ENCODE measurements at places on chromosomes 1 and 21.

- DNase-seq, result no peak
Measured at GRCh38 chr1:213772128-213773063, 215.4 kb upstream of the PROX1 start.

- no peak for DNase-seq
Measured at GRCh38 chr1:225471453-225472301, 43.8 kb upstream of the LBR start.

DNA sequence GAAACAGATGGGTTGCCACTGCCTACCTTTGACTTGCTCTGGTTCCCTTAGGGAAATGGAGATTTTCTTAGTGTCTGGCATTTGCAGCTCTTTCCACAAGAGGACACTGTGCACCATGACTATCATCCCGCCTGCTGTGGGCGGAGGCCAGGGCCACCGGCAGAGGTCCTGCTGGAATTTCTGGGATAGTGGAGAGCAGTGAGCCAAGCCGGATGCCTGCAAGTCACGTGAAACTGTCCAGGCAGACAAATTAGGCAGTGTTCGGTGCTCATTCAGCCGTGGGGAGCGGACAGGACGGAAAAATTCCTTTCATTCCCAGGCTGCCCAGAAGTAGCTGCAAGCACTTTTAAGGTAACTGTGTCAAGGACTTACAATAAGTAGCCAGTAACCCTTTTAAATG lies 43.4 kb downstream of the IGSF5 start:
- no peak for DNase-seq

DNA sequence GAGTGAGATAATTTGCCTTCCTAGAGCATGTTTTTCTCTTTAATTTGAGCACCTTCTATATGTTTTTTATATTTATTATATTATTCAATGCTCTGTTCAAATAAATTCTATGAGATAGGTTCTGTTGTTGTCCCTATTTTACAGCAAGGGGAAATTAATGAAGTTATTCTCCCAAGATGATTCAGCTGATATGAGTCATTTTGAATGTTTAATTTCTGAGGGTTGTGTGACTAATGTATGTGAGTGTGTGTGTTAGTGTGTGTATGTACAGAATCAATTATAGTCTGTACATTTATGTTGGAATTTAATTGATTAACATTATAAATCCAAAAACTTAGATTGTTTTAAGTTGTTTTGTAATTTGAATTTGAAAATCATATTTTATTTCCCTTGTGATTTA lies 1536.7 kb upstream of the B3GALT2 start:
- DNase-seq, result no peak

DNA sequence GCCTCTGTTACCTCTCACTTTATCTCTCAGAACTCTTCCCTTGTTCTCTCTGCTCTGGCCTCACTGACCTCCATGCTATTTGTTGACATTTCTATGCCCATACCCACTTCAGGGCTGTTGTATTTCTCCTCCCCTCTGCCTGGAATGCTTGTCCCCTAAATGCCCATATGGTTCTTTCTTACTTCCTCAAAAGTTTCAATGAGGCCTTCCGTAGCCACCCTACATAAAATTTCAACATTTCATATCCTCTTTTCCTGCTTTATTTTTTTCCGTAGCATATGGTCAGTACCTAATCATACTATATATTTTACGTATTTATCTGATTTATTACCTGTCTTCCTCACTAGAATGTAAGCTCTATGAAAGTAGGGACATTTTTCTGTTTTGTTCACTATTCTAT lies 47.1 kb upstream of the ZYG11A start:
- no peak for DNase-seq

DNA sequence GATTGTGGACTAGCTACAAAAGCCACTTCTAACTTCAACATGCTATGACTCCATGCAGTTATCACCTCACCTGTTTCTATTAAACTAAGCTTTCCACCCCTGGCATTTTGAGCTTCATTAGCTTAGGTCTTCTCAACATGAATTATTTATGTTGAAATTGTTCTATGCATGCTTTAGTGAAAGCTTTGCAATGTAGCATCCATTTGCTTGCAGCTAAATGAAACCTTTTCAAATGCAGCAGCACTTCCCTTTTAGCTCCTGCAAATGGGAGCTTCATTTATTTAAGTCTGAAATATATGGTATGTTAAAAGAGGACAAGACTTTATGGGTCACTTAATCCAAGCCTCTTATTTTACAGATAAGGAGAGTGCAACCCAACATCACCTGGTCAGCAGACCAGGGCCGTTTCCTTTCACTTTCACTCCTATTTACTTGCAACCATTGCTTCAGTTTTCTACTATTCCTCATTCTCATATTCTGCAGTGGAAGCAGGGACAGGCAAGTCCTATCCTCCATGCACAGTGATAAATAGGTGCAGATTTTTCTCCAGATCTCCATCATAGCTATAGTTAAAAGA lies 56.4 kb upstream of the SAMSN1 start:
- no peak for DNase-seq

GRCh38 chr21:29224006-29224405 lies 74.7 kb upstream of the BACH1 start:
- DNase-seq, result no peak

DNA sequence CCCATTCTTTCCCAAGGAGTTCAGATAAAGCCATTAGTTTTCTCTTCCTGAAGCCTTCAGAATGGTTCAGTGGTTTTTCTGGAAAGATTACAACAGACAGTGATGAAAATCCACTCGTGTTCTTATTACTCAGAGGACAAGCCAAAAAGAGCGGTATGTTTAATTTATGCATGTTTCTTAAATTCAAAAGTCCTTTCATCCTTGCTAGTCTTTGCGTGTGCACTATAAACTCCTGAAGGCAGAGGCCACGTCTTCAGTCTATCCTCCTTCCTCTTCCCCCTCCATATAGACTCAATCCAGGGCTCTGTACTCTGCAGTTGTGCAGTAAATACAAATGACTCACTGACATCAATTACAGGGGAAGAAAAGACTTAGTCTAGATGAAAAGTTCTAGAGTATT lies 409.2 kb upstream of the PLXNA2 start:
- DNase-seq, result no peak

- DNase-seq, result no peak
Measured at GRCh38 chr1:74498901-74499300, 13.5 kb downstream of the LRRC53 start.

- DNase-seq, result no peak
Measured at GRCh38 chr1:80066060-80066459, 1059.5 kb upstream of the ADGRL4 start.

- DNase-seq, result no peak
Measured at GRCh38 chr21:23930565-23930964, 1676.7 kb downstream of the MRPL39 start.

- no peak for DNase-seq
Measured at GRCh38 chr1:208835781-208836180, 591.6 kb upstream of the PLXNA2 start.

DNA sequence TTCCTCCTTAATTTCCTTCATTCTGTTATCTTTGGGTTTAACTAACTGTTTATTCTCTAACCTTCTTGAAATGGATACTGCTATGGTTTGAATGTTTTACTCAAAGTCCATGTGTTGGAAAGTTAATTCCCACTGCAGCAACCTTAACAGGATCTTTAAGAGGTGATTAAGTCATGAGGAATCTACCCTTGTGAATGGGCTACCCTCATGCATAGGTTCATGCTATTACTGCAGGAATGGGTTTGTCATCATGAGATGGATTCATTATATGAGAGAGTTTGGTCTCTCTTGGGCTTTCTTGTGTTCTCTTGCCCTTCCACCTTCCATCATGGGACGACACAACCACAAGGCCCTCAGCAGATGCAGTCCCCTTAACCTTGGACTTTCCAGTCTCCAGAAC lies 516.9 kb downstream of the ADGRL2 start:
- no peak for DNase-seq

- no peak for DNase-seq
Measured at GRCh38 chr21:40658311-40658710, 188.6 kb downstream of the DSCAM start.

GRCh38 chr1:7667625-7668218 lies 103.4 kb upstream of the VAMP3 start:
- DNase-seq, result peak; percentile 68

DNA sequence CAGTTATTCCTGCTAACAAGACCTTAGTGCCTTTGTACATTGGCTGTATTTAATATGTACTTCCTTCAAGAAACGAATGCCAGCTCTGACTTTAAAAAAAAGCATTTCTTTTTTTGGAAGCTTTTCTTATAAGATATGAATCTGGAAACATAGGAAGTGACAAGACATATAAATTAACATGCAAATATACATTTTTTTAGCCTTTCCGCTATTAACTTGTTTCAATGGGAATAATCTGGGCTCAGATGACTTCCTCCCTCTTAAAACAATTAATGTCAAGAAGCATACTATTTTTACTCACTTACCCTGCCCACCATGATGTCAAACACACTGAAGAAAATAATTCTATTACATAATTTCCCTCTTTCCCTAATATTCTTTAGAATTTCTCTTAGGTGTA lies 1.4 kb downstream of the DENND1B start:
- DNase-seq, result no peak

DNA sequence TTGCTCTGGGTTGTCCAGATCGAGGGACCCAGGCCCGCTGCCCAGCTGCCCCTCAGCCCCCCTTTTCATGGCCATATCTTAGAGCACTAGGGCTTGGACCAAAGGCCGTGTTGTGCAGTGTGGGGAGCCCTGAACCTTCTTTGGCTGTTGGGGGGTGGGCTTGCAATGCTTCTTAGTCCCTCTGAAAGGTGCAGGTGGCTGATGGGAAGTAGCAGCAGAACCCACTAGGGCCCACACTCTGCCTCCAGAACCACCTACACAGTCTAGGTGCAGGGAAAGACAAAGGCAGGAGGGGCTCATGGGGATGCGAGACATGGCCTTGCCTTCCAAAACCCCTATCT lies 2.3 kb upstream of the HPCA start:
- DNase-seq, result no peak

DNA sequence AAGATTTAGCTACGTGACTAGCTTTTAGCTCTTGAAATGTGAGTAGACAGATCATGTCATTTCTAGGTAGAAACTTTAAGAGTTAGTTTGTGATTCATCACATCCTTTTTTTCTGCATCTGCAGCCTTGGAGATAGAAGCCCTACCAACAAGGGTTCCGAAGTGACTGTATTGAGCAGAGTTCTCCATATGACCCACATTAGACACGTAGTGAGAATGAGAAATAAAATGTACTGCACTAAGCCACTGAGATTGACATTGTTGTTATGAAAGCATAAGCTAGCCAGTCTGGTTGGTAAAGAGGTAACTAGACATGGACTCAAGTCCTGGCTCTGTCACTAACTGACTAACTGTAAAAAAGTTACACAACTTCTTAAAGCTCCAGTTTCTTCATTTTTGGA lies 296.1 kb downstream of the PDE4B start:
- no peak for DNase-seq

- no peak for DNase-seq
Measured at GRCh38 chr1:50412813-50413476, 10.3 kb downstream of the DMRTA2 start.

DNA sequence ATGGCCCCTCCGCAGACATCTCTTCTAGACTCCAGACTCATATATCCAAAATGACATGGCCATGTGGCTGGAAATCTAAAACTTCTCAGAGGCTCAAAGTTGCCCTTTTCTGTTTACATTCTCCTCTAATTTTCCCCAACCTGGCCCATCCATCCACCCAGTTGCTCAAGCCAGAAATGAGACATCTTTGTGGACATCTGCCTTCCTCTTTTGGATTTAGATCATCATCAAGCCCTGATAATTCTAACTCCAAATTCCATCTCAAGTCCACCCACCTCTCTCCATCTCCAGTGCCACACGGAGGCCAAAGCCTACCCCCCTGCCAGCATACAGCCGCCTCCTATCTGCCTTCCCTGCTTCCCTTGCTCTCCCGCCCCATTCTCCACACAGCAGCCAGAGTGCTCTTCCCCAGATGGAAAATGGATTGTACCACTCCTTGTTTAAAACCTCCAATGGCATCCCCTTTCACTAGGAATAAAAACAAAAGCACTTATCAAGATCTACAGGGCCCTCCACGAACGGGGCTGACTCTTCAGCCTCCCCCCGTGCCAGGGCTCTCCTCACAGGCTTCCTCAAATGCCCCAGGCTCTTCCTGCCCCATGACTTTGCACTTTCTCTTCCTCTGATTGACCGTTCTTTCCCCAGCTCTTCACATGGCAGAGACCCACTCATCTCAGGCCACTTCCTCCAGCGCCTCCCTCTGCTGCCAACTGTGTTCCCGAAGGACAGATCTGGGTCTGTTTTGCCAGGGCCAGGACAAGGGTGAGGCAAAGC lies 40.1 kb downstream of the SYT6 start:
- DNase-seq, result no peak

DNA sequence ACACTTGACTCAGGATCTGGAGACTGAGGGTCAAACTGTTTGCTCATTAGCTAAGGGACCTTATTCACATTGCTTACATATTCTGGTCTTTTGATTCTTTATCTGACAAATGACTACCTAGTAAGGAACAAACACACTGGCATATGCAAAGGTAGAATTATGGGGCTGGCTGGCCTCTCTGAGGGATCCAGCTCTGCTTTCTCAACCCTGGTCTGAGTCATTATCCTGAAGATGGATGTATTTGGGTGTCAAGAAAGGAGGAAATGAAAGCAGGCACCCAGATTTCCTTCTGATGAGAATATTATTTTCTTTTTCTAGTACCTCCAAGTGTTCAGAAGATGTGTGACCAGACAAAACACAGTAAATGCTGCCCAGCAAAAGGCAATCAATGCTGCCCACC lies 6.0 kb downstream of the SMCP start:
- no peak for DNase-seq

GRCh38 chr21:39441502-39442475 lies 3.8 kb downstream of the LCA5L start:
- no peak for DNase-seq

DNA sequence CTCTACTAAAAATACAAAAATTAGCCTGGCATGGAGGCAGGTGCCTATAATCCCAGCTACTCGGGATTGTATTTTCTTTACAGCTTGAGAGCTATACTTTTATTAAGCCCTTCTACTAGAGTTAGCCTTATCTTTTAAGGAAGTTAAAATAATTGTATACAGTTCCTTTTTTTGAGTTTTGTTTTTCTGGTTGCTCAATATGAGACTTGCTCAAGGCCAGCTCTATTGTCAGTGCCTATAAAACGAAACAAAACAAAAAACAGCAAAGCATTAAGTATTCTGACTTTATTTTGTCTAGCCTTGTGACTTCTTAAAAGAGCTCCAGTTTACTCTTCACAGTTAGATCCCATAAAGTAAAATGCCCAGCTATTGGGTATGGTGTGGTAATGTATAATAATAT lies 17.2 kb downstream of the PKN2 start:
- DNase-seq, result no peak

- DNase-seq, result no peak
Measured at GRCh38 chr21:38243732-38244406, 12.9 kb upstream of the KCNJ15 start.

GRCh38 chr1:47813970-47814369 lies 183.2 kb downstream of the TRABD2B start:
- no peak for DNase-seq

- DNase-seq, result no peak
Measured at GRCh38 chr1:17140279-17140678, 21.0 kb upstream of the PADI2 start.

- DNase-seq, result no peak
Measured at GRCh38 chr1:88985032-88985431, 7.4 kb downstream of the KYAT3 start.
